HEK293T (cell line): ENCODE measurements at places on chromosomes 1 and 21.

GRCh38 chr1:239840790-239841189 is 250.9 kb upstream of the FMN2 start:
- no peak for DNase-seq

DNA sequence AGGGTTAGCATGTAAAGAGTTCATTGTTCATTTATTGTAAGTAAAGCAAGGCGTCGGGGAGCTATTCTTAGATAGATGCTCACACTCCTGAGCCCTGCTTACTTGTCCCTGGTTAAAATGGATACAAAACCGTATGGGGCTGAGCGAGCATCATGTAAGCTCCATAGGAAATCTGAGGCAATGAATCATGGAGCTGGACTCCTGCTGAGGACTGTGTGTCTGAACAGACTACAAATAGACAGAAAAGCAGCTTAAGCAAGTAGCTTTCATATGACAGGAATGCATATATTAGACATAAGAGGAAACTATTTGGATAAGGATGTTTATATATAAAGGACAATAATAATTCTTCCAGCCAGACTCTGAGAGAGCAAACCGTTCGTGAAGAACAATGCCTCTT is 604.9 kb upstream of the PTBP2 start:
- no peak for DNase-seq

GRCh38 chr1:168202941-168203654 is 22.7 kb upstream of the SFT2D2 start:
- DNase-seq = no peak

DNA sequence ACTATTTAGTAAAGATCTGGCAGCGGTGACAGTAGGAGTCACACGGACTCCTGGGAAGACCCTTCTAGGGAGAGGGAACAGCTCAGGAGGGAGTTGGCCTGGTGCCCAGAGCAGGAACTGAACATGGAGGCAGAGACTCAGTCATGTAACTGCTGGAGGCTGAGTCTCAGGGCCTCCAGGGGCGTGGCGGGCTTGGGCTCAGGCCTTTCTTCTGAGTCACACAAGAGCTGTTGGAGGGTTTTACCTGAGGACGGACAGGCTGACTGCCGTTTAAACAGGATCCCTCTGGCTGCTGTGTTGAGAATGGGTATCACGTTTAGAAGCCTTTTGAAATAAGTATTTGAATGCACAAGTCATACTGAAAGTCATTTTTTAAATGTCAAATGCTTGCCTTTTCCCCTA is 7.2 kb upstream of the ETS2 start:
- DNase-seq = peak; percentile 52

- DNase-seq = no peak
These were observed 8.5 kb upstream of the B4GALT3 start for GRCh38 chr1:161185732-161186311.

DNA sequence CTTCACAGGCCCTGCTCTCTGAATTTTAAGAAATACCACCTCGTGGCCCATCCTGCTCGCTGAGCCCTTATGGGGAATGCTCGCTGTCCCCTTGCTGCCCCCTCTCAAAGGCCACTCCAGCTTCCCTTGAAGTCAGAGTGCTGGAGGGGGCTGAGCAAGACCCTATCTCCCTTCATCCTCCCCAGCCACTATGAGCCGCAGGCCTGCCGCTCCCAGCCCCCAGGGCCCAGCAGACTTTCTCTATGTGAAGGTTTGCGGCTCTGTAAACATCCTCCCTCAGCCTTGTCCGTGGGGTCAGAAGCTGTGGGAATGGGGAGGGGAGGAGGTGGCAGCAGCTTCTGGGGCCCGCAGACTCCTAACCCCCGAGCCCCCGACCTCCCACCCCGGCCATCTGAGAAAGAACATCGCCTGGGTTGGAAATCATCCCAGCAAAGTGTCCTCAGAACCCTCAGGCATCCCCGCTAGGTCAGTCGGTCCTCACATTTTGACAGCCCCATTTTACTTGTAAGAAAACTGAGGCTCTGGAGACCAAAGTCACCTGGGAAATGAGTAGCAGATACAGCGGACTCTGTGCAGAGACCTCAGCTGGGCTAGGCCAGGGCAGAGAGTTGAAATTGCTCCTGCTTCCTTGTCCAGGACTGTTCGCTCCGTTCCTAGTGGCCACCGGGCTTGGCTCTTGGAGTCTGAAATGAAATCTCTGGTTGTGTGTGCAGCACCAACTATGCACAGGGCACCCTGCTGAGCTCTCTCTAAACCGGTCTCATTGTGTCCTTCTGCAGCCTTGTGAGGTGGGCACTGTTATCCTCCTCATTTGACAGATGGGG is 4.4 kb downstream of the KCNQ4 start:
- DNase-seq = no peak

GRCh38 chr1:234148816-234149215 is 224.4 kb upstream of the COA6 start:
- DNase-seq = no peak

GRCh38 chr1:117150316-117150715 is 28.8 kb upstream of the TRIM45 start:
- DNase-seq = no peak

- DNase-seq = peak; percentile 79
These were observed 4.9 kb downstream of the SH3BGRL3 start for GRCh38 chr1:26284597-26285347.

GRCh38 chr1:29272147-29272907 is 36.0 kb downstream of the PTPRU start:
- no peak for DNase-seq

DNA sequence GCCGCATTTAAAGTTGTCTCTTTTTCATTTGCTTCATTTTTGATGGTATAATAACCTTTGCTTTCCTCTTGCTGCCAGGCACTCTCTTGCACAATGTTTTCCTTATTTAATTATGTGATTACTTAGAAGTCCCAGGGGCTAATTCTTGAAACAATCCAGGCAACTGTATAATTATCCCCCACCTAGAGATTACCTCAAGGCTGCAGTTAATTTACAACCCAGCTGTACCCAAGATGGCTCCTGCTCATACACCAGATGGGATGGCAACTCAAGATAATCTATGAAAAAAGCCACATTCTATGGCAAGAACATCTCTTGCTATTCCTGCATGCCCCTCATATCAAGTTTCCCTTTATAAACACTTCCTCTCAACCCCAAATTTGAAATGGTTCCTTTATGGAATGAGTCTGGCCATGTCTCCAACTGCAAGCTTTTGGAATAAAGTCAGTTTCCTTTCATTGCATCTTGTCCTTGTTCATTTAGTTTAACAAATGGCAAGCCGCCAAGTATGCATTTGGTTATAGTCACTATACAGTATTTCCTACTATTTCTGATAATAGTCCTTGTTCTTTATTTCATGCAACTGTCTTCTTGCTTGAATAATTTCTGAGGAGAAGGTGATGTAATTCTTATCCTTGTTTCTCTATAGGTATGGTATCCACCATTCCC is 1042.6 kb downstream of the PLA2G4A start:
- no peak for DNase-seq

DNA sequence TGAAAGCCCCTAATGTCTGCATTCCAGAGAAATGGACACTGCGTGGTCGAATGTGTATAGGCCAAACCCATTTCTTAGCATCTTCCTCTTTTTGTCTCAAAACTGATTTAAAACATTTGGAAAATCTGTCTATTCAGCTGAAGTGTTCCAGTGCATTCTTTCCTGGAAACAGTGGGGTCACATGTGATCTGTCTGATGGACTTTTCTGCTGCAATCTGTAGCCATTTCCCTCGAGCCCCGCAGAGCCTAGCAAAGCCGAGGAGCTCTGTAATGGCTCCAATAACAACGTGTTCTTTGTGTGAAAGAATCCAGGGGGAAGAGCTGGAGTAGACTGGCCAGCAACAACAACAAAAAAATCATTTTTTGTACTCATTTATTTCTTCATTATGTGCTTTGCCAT is 329.3 kb downstream of the BARHL2 start:
- no peak for DNase-seq

DNA sequence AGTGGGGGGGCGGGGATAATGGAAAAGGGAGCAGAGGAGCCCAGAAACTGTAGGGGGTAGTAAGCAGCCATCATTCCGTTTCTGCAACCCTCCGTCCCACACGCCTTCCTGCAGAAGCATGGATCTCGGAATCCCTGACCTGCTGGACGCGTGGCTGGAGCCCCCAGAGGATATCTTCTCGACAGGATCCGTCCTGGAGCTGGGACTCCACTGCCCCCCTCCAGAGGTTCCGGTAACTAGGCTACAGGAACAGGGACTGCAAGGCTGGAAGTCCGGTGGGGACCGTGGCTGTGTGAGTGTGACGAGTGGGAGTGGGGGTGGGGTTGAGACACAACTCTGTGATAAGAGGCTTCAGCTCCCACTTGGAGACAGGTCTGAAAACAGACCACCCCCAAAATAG is 706 bp downstream of the CREB3L4 start:
- no peak for DNase-seq

- DNase-seq = no peak
These were observed 348.9 kb downstream of the ASTN1 start for GRCh38 chr1:176815621-176816020.

- DNase-seq = peak; percentile 38
These were observed 670 bp downstream of the CLSTN1 start for GRCh38 chr1:9822897-9823692.

DNA sequence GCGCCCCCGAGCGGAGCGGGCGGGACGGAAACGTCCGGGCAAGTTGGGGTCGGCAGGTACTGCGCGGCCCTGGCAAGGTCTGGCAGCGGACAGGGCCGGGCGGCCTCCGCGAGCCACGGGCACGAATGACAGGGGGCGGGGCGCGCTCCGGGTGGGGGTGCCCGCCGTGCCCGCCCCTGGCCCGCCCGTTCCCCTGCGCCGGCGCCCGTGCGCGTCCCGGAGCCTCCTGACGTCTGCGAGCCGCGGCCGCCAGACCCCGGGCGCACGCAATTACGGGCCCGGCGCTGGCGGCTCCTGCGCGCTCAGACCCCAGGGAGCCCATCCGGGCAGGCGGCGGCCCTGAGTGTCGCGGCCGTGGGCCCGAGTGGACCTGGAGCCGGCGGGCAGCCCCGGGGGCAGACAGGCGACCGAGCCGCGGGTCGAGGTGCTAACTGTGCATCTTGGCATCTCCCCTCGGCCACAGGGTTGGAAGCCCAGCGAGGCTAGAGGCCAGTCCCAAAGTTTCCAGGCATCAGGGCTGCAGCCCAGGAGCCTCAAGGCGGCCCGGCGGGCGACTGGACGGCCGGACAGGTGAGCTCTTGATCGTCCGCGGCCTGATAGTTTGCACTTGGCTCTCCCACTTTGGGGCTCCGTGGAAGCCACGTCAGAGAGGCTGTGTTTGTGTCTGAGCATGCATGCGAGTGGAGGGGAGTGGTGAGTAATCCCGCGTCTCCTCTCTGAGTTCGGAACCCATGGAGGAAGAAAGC is 918 bp downstream of the MIB2 start:
- no peak for DNase-seq

DNA sequence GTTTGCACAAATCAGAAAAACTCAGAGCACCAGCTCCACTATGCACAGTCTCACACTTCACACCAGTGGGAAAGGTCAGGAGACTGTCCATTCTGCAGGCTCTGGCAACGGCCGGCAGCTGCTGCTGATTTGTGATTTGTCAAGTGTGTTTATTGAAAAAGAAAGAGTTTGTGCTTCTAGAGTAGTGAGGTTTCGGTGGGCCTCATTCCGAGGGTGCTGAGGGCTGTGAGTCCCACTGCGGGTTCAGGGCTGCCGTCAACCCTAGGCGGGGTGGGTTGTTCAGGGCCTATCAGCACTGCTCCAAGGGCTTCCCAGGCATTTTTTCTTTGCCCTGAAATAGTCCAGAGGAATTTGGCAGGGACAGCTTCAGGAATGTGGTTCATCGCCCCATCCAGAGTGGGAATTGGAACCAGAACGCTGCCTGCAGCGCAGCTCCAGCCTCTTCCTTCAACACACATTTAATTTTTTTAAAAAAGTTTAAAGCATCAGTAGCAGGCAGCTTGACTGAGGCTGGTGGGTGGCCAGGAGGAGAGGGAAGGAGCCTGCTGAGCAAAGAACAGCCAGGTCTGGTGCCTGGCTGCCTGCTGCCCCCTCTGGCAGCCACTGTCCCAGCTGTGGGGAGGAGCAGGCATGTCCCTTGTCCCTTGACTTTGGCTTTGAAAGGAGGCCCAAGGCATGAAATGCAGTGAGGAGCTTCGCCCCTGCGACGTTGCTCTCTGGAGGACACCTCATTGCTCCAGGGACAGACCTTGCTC is 19.7 kb downstream of the STUM start:
- DNase-seq = peak; percentile 65

DNA sequence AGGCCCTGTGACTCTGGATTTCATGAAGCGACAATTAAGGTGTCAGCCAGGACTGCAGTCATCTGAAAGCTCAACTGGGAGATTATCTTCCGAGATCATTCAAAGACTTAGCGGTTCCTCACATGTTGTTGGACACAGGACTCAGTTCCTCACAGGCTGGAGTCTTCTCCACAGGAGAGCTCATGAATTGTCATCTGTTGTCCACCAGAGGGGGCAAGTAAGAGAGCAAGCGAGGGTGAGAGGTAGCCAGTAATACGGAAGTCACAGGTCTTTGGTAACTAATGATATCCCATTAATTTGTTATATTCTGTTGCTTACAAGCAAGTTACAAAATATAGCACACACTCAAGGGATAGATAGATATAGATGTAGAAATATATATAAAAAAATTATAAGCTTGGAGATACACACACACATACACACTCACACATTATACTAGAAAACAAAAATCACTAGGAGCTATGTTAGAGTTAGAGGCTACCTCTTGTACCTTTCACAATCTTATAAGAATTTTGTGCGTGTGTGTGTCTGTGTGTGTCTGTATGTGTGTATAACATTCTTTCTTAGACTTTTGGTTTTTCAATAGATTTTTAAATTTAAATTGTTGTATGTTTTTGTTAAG is 1695.3 kb downstream of the BRINP3 start:
- DNase-seq = peak; percentile 71

DNA sequence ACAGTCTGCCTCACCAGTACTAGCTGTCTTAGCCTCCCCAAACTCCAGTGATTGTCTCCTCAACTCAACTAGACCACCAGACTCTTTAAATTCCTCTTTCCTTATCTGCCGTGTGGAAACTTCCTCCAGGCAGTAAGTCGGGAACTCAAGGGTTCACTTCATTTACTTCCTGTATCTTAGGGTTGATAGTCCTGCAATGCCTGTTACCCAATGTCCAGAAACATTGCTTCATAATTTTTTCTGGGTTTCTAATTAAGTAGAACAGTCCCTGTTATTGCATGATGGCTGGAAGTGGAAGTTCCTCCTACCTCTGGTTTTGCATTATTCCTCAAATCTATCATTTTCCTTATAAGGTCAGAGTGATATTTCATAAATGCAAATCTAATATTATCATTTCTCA is 60.8 kb upstream of the RNF11 start:
- DNase-seq = no peak

- no peak for DNase-seq
These were observed 38.7 kb downstream of the GJA5 start for GRCh38 chr1:147721716-147722115.

- DNase-seq = no peak
These were observed 25.0 kb downstream of the CRYAA start for GRCh38 chr21:43193651-43194302.

DNA sequence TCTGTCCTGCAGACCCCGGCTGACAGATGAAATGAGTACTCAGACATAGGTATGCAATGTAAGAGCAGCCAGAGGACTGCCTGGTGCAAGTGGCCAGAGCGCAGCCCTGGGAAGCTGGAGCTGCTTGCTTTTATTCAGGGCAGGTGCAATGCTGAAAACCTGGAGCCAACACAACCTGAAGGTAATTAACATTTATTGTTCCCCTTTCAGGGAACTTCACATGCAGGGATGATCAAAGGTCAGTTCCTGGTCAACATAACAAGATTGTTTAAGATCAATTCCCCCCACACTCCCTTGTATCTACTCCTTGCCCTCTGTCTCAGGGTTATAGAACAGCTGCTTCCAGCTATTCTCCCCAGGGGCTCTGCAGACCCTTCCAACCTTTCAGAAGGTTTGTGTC is 48.7 kb upstream of the PRELP start:
- no peak for DNase-seq
